ENCODE measurements at places on chromosomes 1 and 21.

DNA sequence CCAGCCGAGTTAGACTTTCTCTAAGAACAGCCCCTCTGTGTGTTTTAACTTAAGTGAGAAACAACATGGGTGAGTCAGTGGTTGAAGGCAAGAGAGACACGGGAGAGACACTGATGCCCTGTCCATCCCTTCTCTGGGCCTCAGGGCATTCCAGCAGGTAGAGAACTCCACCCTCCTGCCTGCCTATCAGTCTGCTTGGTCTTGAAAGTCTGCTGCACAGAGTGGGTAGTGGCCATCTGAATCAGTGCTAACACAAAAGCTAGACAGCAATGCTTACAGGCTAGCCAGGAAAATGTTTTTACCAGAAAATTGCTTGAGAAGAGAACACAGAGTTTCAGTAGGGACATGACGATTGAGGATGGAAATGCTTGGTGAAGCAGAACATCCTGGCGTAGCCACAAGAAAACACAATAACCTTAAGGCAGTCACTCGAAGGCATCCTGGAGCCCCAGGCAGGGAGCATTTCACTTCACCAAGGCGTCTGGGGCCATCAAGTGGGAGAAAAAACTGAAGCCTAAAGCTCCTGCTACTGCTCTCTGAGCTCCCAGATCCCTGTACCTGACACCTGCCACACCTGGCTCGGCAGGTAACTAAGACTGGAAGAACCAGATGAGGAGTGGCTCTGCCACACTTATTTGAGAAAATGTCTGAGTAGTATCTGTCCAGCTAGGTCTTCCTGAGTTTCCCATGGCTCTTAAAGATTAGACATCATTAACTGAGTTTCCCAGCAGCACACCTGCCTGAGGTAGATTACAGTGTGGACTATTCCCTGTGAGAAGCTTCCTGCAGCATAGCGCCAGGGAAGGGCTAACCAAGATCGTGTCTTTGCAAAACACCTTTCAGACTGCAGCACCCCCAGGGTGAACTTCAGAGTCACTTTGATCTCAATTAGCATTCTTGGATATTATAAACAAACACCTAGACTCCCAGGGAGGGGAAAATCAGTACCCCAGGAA, 18.1 kb upstream of the LBR start:
- no peak for DNase-seq

GRCh38 chr1:61139775-61140549, 57.6 kb downstream of the NFIA start:
- no peak for DNase-seq

GRCh38 chr1:28139025-28139712, 37.3 kb downstream of the PTAFR start:
- DNase-seq: no peak

DNA sequence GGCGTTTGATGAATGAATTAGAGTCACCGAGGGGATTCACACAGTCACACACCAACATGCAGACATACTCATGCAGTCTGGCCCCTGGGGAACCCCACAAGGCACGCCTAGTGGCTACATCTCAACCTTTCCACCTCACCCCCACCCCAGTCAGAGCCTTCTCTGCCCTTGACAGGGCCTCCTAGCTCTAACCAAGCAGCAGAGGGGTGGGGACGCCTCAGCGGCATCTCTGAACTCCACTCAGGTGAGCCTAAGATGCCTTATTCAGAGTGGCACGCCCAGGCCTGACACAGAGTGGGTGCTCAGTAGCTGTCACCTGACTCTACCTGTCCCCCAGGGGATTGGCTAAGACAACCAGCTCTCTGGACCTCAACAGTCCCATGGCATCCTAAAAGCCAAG, 3.7 kb upstream of the SDC3 start:
- no peak for DNase-seq

- no peak for DNase-seq
These were observed 3.8 kb downstream of the CCN1 start for GRCh38 chr1:85584264-85584781.

DNA sequence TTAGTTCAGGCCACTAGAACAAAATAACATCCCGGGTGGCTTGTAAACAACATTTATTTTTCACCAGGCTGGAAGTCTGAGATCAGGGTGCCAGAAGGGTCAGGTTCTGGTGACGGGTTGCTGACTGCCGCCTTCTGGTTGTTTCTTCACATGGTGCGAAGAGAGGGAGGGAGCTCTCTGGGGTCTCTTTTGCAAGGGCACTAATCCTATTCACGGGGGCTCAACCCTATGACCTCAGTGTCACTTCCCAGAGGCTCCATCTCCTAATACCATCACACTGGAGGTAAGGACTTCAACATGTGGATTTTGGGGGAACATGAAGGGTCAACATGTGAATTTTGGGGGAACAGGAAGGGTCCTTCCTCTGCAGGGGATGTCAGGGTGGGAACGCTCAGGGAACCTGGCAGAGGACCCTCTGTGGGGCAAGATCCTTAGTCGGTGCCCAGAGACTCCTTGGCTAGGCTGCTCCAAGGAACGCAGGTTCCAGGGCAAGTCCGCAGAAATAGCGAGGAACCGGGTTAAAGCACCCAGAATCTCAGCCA, 8.7 kb upstream of the C2CD2 start:
- no peak for DNase-seq

DNA sequence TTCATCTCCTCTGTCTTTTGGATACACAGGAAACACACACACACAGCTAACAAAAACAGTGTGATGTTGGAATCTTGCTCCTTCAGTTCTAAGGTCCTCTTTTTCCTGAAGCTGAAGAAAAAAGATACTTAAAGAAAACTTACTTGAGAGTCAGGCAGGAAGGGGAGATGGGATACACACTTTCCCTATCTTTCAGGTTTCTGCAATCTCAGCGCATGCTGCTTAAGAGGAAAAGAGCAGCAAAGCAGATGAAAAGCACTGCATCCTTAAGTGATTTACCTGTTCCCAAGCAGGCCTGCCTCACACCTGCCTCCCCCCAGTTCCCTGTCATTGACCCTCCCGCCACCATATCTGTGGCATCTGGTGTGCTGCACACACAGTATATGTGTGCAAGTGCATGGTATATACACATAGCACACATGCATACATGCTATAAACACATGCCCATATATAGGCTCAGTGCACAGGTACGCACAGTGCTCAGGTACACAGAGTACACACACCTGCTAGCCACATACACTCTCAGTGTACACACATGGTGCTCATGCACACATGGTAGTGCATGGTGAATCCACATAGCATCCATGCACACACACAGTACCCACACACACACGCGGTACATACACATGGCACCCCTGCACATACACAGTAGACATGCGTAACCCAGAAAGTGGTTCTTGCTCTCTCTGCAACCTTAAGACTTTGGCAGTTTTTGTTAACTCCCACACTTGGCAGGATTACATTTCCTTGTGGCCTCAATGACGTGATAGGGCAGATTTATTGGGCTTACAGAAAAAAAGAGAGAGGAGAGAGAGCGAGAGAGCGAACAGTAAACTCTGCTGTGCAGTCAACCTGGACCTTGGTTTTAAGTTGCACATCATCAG, 166.9 kb downstream of the TOMM20 start:
- no peak for DNase-seq

- DNase-seq: no peak
These were observed 23.4 kb upstream of the IGSF3 start for GRCh38 chr1:116690849-116691406.

DNA sequence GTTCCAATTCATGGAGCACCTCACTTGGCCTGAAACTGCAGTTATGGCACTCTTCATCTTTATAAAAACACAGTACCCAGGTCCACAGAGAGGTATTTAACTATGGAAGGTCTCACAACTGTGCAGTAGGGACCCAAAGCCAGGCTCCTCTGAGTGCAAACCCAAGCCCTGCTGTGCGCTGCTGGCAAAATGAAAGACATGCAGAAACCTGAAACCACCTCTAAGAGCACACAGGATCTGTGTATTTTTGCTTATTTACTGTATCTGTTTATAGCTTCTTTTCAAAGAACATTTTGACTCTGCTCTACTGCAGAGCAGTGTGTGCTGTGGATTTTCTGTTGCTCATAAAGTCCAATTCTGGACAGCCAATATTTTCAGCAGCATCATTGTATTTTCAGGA, 166.6 kb downstream of the DSCAM start:
- no peak for DNase-seq

GRCh38 chr1:223748773-223749733, 36.7 kb downstream of the CAPN2 start:
- DNase-seq: no peak

- DNase-seq: no peak
These were observed 11.7 kb downstream of the SEMA4A start for GRCh38 chr1:156165083-156165482.

- no peak for DNase-seq
These were observed 3.0 kb downstream of the TTC39A start for GRCh38 chr1:51327386-51327785.

GRCh38 chr1:204509186-204509635, 7.0 kb upstream of the MDM4 start:
- DNase-seq: no peak

DNA sequence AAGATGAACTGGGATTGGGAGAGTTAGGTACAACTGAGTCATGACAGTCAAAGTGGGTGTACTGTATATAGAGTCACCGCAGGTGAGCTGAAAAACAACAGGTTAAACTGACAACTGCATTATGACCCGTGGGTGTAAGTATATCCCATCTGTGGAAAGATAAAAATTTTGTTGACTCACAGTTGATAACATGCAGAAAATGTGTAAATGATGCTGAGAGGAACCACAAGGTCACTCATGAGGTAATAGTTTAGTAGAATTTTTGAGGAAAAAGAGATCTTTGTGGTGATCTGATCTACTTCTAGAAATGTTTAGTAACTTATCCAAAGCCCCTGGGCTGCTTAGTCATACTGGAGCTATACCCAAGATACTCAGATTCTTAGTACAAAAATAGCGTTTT, 838 bp downstream of the OR2C3 start:
- no peak for DNase-seq

DNA sequence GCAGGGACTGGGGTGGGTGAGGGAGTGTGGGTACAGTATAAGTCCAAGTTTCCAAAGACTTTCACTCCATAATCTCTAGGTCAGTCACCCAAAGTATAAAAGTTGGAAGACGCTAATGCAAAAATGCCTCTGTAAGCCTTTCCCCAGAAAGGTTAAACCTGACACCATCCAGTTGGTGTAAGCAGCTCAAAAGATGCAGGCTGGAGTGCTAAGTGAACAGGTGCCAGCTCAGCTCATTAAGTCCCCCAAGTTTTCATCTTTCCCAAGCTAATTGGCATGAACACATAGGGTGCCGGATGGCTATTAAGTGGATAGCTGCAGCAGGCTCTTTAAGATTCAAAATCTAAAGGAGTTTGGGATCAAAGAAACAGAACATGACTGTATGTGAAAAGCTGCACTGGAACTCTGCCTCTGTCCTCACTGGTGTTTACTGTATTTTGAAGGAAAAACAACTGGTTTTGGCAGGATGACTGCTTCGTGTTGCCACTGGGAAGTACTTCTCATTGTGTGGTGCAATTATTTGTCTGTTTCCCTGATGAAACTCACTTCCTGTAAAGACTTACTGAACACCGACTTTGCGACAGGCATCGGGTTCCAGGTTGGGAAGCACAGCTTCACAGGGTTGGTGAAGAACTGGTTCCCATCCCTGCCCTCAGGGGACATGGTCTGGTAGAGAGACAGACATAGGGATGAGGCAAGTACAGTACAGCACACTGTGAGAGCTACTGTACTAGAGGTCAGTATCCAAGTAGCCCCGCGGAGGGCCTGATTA, 152.7 kb downstream of the DAB1 start:
- DNase-seq: no peak

- no peak for DNase-seq
These were observed 129.5 kb upstream of the DSCAM start for GRCh38 chr21:40976198-40977109.

Data from NT2/D1 (cell line).